Activated CD4-positive, alpha-beta T cell treated with anti-CD3 and anti-CD28 coated beads, Interleukin-2, amount 10 ng/mL, durations not matched to agents 7 days and 5 days (primary cell): ENCODE measurements at places on chromosomes 12 and 14. TPM values are rescaled to one million over a fixed set of nuclear protein-coding genes. Genes with fewer than 3 reads are reported as not detected.

DNA sequence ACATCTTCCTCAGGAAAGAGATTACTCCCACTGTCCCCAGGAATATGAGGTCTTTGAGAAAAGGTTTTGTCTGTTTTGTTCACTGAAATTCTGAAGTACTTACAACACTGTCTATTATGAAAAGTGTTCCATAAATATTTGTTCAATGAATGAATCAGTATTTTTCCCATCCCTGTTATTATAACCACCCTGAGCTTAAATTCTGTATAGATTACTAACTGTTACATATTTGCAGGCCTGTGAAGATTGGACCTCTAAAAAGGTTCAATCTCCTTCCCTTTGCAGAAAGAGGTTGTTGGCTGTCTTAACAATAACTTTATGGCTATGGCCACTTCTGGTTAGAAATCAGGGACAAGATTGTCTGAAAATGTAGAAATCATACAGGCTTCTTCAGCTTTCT, 174.5 kb upstream of the NPAS3 start:
- H3K36me3 ChIP-seq: no peaks in the 10 kb centered on the region
- no peaks in the 10 kb centered on the region for H3K4me1 ChIP-seq
- H3K27ac ChIP-seq: no peak overlapping the region

DNA sequence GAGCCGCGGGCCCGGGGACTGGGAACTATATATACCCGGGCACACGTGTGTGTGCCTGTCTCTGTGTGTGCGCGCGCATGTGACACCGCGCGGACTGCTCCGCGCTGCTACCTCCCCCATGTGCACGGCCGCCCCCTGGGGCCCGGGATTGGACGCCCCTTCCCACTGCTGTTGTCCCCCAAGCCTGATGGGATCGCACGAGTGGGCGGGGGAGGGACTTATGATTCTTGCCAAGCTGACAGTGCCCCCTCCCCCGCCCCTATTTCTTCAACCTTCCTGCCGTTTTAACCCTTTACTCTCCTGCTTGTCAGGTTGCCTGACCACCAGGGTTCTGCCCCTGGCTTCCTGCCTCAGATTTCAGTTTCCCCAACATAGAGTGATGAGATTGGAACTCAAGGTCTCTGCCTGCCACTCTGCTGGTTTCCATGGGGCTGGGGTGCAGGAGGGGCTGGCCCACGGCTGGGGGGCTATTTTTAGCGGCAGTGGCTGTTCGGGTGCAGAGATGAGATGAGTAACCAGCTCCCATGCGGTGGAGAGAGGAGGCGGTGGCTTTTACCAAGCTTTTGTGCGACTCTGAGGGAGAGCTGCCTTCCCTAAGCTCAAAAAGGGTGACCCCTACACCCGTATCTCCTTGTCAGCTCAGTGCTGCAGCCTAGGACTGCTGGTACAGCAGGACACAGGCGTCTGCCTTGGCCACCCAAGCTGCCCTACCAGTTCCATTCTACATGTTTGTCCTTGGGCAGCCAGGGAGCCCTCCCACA, at the start of gene DDN:
TSS of gene DDN (minus strand) at position 5 of the 761 bp plus-strand sequence. CDS start 88 bp downstream, outside the sequence.
- DNase-seq: peak; percentile 26
- peak within 1 kb of the TSS; percentile 37 for H3K4me3 ChIP-seq
- peaks cover 33% of the 10 kb centered on the region for H3K4me1 ChIP-seq
- peaks cover 48% of the 10 kb centered on the region for H3K27me3 ChIP-seq
- H3K36me3 ChIP-seq: peaks cover 31% of the 10 kb centered on the region
- no peak within 1 kb of the TSS for H3K27ac ChIP-seq

The PLCZ1 gene
- not detected for total RNA-seq

DNA sequence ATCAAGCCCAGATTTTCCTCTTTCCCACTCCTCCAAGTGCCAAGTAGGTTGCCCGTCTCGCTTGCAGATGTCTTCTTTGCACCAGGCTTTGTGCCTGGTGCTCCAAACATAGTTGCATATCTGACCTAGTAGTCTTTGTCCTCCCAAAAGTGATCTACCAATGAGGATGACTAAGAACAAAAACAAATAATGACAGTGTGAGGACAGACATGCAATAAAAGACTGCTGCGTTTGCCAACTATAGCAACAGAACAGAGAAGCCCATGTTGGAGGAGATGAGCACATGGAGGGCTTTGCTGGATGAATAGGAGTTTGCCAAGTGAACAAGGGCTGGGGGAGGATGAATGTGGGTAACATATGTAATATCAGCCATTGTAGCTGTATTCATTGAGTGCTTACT, 15.6 kb downstream of the DTX1 start:
- no peak for DNase-seq
- H3K4me3 ChIP-seq: no peak overlapping the region
- no peaks in the 10 kb centered on the region for H3K36me3 ChIP-seq

The LGR5 gene
- total RNA-seq: not detected

- DNase-seq: no peak
- H3K27me3 ChIP-seq: no peaks in the 10 kb centered on the region
- H3K27ac ChIP-seq: no peak overlapping the region
- H3K4me3 ChIP-seq: no peak overlapping the region
- H3K36me3 ChIP-seq: no peaks in the 10 kb centered on the region
Observed at GRCh38 chr12:29879606-29880308, 96.0 kb upstream of the TMTC1 start.
